ENCODE measurements at places on chromosomes 6 and 20. TPM values are rescaled to one million over a fixed set of nuclear protein-coding genes. Genes with fewer than 3 reads are reported as not detected.

DNA sequence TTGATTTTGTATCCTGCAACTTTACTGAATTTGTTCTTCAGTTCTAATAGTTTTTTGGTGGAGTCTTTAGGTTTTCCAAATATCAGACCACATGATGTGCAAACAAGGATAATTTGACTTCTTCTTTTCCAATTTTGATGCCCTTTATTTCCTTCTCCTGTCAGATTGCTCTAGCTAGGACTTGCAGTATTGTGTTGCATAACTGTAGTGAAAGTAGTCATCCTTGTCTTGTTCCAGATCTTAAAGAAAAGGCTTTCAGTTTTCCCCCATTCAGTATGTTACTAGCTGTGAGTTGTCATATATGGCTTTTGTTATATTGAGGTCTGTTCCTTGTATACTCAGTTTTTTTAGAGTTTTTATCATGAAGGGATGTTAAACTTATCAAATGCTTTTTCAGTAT, 4.6 kb downstream of the MICB start:
- DNase-seq, result no peak
- no peaks in the 10 kb centered on the region for H3K36me3 ChIP-seq
- H3K27ac ChIP-seq, result no peak overlapping the region
- H3K4me3 ChIP-seq, result no peak overlapping the region
- no peaks in the 10 kb centered on the region for H3K4me1 ChIP-seq

DNA sequence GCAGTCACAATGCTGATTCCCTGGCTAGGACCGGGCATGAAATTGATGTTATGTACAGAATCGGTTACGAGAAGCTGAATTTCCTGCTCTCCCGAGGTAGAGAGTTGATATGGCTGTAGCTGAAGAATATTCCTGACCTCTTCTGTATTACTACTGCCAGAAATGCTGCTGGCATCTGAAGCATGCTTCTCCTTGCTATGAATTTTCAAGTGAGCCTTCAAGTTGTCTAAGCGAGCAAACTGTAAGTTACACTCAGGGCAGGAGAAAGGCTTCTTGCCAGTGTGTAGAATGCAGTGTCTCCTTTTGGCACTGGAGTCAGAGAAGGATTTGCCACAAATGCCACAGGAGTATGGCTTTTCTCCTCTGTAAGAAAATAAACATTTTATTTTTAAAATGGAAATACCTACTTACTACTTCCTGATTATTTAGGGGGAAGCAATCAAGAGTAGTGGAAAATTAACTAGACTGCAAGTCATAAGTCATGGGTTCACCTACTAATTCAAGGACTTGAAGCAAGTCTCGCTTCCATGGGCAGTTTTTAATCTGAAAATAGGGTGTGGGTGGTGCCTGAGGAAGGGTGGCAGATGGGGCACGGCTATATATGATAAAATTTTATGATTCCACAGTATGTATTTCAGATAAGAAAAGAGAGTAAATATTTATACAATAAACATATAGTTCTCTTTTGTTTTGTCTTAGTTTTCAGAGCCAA, 10.8 kb upstream of the MICAL1 start:
- H3K4me3 ChIP-seq, result no peak overlapping the region
- no peak overlapping the region for H3K27ac ChIP-seq
- H3K4me1 ChIP-seq, result no peaks in the 10 kb centered on the region
- no peaks in the 10 kb centered on the region for H3K36me3 ChIP-seq
- DNase-seq, result no peak
- H3K27me3 ChIP-seq, result no peaks in the 10 kb centered on the region

DNA sequence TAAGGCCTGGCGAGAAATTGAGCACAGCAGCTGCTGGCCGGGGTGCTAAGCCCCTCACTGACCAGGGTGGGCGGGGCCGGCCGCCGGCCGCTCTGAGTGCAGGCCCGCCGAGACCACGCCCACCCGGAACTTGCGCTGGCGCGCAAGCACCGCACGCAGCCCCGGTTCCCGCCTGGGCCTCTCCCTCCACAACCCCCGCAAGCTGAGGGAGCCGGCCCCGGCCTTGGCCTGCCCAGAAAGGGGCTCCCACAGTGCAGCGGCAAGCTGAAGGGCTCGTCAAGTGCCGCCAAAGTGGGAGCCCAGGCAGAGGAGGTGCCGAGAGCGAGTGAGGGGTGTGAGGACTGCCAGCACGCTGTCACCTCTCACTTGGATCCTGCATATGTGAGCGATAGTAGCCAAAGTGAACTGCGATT, 251.2 kb downstream of the GJA1 start:
- no peaks in the 10 kb centered on the region for H3K4me1 ChIP-seq
- H3K36me3 ChIP-seq, result no peaks in the 10 kb centered on the region
- peaks cover 2% of the 10 kb centered on the region for H3K27me3 ChIP-seq
- H3K4me3 ChIP-seq, result no peak overlapping the region
- no peak for DNase-seq
- H3K27ac ChIP-seq, result no peak overlapping the region

DNA sequence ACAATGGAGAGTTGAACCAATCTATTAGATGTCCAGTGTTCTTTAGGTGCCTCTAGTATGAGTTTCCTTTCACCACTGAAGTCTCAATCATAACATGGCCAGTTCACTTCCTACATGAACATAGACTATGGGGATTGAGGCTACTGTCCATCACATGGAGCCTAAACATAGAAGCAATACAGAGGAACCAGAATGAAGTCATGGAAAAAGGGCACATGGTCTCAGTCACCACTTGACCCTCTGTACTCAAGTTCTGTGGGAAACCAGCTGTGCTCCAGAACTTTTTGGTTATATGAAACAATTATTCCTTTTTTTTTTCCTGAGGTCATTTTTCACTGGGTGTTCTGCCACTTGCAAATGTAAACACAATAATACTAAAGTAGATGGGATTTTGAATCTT, 762.5 kb downstream of the CBLN4 start:
- H3K4me1 ChIP-seq, result no peaks in the 10 kb centered on the region
- H3K27me3 ChIP-seq, result no peaks in the 10 kb centered on the region
- no peak for DNase-seq
- no peaks in the 10 kb centered on the region for H3K36me3 ChIP-seq

DNA sequence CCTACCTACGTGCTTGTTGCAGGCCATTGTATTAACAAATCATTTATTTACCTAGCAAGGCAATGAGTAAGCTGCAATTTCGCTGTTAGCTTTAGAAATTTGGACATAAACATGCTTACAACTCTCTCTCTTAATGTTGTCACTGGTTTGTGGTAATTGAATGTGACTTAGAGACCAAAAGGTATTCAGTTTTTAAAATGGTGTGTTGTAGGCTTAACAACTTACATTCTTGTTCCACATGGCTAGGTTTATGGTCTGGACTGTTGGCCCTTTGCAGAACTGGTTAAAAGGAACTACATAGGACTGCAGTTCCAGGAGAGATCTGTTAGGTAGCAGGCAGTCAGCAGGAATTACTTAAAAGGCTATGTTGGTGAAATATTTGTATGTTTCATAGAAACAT, 10.3 kb upstream of the CTAGE9 start:
- H3K27me3 ChIP-seq, result no peaks in the 10 kb centered on the region
- DNase-seq, result no peak
- no peak overlapping the region for H3K27ac ChIP-seq

GRCh38 chr6:25404091-25404490, 124.9 kb downstream of the CARMIL1 start:
- no peaks in the 10 kb centered on the region for H3K27me3 ChIP-seq
- H3K4me3 ChIP-seq, result no peak overlapping the region
- no peak for DNase-seq
- H3K27ac ChIP-seq, result no peak overlapping the region

Gene NCR2
- not detected for total RNA-seq

DNA sequence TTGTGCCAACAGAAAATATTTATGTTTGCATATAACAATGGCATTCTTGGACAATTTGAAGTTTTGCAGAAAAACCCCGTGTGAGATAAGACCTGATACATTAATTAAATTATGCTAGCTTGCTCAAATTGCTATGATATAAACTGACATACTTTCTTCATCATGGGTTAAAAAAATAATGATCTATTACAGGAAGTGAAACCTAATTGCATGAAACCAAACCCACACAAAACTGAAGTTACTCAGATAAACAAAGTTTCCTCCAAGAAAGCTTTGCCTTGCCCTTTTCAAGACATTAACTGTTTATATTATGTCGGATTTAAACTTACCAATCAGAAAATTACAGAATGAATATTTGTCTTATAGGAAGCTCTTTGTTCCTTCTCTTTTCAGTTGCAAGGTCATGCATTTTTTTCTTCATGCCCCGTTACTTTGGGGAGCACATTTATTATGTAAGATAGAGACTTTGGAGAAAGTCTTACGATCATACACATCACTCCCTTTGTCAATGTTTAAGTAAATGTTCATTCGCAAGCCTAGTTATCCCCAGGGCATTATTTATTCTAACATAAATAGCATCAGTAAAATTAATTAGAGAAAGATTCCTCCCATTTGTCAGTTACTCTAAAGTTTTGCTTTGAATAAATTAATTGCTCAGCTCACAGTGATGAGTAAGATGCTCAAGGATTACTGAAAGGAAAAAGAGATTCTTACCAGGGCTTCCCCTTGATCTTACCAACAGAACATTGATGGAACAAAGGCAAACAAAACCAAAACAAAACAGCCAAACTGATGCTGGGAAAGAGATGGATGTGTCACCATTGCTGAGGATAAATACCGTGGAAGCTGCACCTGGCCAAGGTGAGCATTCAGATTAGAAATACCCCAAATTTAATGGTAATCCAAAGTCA, 14.8 kb upstream of the TMEM244 start:
- no peak overlapping the region for H3K4me3 ChIP-seq
- DNase-seq, result no peak
- no peak overlapping the region for H3K27ac ChIP-seq
- no peaks in the 10 kb centered on the region for H3K27me3 ChIP-seq
- H3K36me3 ChIP-seq, result no peaks in the 10 kb centered on the region

Gene CCM2L
- total RNA-seq, result 1.4 TPM

Gene LAMA4
- total RNA-seq, result 92.8 TPM

- H3K27me3 ChIP-seq, result no peaks in the 10 kb centered on the region
- no peak overlapping the region for H3K4me3 ChIP-seq
- H3K4me1 ChIP-seq, result peaks cover 3% of the 10 kb centered on the region
- no peak for DNase-seq
These were observed 10.2 kb downstream of the FAM135A start for GRCh38 chr6:70423189-70424134.

GRCh38 chr20:1900321-1900801, 5.2 kb downstream of the SIRPA start:
- peak; percentile 51 for DNase-seq
- no peaks in the 10 kb centered on the region for H3K27me3 ChIP-seq
- peaks cover 1% of the 10 kb centered on the region for H3K4me1 ChIP-seq
- no peak overlapping the region for H3K27ac ChIP-seq
- H3K4me3 ChIP-seq, result no peak overlapping the region

DNA sequence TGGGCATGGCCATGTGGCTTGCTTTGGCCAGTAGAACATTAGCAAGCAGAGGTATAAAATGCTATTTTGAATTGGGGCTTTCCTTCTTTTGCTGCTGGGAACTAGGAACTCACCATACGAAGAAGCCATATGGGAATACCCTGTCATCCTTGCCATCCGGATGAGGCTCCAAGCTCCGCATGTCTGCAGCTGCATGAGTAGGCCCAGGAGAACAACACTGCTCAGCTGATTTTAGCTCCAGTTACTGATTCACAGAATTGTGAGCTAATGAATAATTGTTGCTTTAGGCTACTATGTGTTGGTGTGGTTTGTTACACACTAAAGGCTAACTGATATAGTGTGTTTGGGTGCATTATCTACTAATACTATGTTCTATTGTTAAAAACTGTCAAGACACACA, 2.7 kb upstream of the PLCB4 start:
- no peaks in the 10 kb centered on the region for H3K27me3 ChIP-seq
- H3K4me3 ChIP-seq, result no peak overlapping the region
- no peak overlapping the region for H3K27ac ChIP-seq
- peaks cover 2% of the 10 kb centered on the region for H3K4me1 ChIP-seq

Gene MOCS1
- total RNA-seq, result 21.1 TPM

GRCh38 chr6:46103441-46104115, 26.2 kb upstream of the ENPP4 start:
- H3K4me3 ChIP-seq, result no peak overlapping the region
- no peaks in the 10 kb centered on the region for H3K27me3 ChIP-seq
- no peaks in the 10 kb centered on the region for H3K36me3 ChIP-seq
- H3K27ac ChIP-seq, result no peak overlapping the region

GRCh38 chr6:111113336-111114086, 26.2 kb downstream of the SLC16A10 start:
- H3K27me3 ChIP-seq, result no peaks in the 10 kb centered on the region
- H3K4me3 ChIP-seq, result no peak overlapping the region
- H3K27ac ChIP-seq, result peak overlapping the region; percentile 31
- H3K4me1 ChIP-seq, result no peaks in the 10 kb centered on the region
- no peaks in the 10 kb centered on the region for H3K36me3 ChIP-seq
- peak; percentile 22 for DNase-seq

DNA sequence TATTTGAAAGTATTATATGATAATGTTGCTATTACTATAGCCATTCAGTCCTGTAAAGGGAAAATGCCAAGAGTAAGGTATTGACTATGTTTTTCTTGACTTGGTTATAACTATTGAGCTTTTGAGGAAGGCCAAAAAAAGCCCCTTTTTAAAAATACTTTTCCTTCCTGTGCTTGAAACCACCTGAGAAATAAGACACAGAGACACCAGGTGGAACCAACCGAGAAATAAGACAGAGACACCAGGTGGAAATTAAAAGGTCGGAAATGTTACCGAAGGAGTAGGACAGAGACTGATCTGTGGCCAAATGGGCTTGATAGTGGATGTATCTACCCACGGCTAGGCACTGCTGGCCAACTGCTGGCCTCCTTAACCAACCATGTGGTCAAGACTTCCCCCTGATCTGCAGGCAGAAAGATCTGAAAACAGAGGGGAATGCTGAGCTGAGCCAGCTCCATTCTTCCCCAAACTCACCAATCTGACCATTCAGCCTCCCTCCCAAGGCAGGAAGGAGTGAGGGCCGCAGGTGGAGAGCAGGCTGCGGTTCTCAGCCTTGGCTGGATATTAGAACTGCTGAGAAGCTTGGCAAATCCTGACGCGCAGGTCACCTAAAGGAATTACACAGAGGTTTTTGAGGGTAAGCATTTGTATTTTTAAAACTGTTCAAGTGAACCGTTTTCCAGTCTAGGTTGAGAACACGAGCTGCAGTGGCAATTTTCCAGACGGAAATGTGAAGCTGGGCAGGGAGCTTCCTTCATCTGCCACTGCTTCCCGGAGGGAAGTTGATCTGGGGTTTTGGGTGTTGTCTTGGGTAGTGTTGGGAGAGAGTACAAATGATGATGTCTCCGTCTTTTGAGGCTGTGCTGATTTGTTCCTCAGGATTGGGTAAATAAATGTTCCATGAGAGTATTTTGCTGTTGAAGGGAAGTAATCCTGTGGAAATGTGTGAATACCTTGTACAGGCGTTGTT, 121.7 kb upstream of the EXOC2 start:
- H3K4me3 ChIP-seq, result no peak overlapping the region
- DNase-seq, result no peak
- no peaks in the 10 kb centered on the region for H3K4me1 ChIP-seq
- no peaks in the 10 kb centered on the region for H3K27me3 ChIP-seq
- no peaks in the 10 kb centered on the region for H3K36me3 ChIP-seq

Gene RCAN2
- 12.5 TPM for total RNA-seq

Gene MUC21
- not detected for total RNA-seq

DNA sequence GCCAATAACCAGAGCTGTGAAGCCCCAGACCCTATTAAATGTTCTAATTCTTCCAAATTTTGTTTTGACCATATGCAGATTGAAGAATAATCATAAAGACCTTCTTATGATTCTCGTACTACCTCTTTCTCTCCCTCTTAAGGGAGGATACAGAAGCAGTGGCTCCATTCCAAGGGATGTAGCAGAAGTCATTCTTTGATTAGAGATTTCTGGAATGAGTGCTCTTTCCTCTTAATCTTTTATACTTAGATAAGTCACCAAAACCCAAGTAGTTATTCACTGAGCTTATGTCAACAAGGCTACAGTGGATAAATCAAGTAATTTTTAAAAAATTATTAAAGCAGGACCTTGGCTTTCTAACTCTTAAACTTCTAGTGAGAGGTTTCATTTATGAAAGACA, 266.0 kb upstream of the STXBP5 start:
- no peaks in the 10 kb centered on the region for H3K4me1 ChIP-seq
- no peaks in the 10 kb centered on the region for H3K36me3 ChIP-seq
- H3K27me3 ChIP-seq, result no peaks in the 10 kb centered on the region
- no peak overlapping the region for H3K27ac ChIP-seq
- DNase-seq, result no peak

All from ovary (tissue), 10 donors.